ENCODE measurements at places on chromosomes 7 and 10. TPM values are rescaled to one million over a fixed set of nuclear protein-coding genes. Genes with fewer than 3 reads are reported as not detected.

SPDYE2 gene
- total RNA-seq, result 0.15 TPM

C10orf67 gene
- total RNA-seq, result not detected

URGCP gene
- total RNA-seq, result 20.1 TPM

CTAGE8 gene
- 1.4 TPM for total RNA-seq

MACC1 gene
- 0.18 TPM for total RNA-seq

ALOX5 gene
- total RNA-seq, result 6.8 TPM

GRCh38 chr7:66283003-66283920 lies 78.1 kb downstream of the TPST1 start:
- DNase-seq, result no peak

DNA sequence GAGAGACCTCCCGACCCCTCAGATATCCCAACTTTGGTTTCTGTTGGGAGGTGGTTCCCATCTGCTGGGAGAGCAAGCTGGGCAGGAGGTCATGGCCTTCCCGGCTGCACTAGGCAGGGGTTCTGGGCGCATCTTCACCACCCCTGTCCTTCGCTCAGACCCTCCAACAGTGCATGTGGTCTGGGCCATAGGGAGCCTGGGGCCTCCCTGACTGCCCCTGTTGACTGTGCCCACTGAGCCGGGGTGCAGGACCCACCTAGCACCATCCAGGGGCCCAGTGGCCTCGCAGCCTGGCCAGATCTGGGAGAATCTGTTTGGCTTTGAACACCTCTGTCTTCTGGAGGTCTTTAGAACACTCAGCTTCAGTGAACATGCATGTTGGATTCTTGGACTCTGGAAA lies 18.7 kb upstream of the INMT start:
- no peak for DNase-seq

DNA sequence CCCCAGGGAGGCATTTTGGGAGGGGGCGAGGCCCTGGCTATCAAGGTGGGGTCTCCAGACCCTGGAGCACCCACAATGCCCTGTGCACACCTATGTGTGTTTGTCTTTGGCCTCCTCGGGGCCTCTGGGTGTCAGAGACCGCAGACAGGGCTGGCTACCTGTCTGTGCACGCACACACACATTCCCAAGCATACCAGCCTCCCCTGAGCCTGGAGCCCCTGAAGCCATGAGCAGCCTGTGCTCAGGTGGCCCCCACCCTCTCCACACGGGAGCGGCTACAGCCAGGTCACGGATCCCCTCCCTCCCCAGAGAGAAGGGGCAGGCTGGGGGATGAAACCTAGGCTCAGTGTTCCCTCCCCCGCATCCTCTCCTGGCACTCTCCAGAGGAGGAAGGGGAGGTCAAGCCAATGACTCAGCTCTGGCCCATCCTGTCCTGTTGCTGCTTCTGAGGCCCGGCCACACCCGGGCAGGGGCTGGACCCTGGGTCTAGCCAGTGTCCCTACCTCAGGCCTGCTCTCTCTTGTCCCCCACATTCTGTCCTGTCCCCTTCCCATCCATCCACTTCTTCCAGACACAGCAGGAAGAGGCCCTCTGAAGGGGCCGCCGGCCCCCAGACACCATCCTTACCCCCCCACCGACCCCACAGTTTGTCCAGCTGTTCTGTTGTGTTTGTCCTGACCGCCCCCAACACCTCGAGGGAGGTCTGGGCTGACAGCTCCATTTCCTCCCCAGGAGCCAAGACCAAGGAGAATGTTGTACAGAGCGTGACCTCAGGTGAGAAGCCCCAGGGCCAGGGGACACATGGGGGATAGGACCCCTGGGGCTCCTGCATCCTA lies 720 bp downstream of the SNCG start:
- DNase-seq, result no peak

- DNase-seq, result no peak
Observed at GRCh38 chr7:106255246-106255645, 29.5 kb downstream of the NAMPT start.

Measured in activated CD4-positive, alpha-beta memory T cell treated with anti-CD3 and anti-CD28 coated beads, Interleukin-2, amount 10 ng/mL, durations not matched to agents 7 days and 5 days (primary cell).